ENCODE measurements at places on chromosomes 12 and 14.
A peak's percentile ranks its signal among the peaks of the same experiment; 100 is the strongest.

DNA sequence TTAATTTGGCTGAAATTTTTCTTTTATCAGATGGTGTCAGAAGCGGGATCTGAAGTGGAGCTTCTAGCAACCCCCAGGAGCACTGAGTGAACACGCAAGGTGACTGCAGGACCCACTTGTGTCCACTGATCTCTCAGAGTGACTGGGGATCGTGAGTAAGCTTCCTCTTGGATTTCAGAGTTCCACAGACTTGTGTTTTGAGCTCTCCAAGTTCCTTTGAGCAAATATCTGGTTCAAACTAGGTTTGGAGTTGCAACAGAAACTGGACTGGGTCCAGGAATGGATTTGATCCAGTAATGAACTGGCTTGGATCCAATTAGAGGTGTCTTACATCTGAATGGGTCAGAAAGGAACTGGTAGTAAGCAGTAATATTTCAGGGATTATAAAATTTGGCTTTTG is 24.7 kb upstream of the B4GALNT1 start:
- no peak for DNase-seq

GRCh38 chr14:88013750-88014349 is 8.9 kb downstream of the GPR65 start:
- peak; percentile 34 for DNase-seq

DNA sequence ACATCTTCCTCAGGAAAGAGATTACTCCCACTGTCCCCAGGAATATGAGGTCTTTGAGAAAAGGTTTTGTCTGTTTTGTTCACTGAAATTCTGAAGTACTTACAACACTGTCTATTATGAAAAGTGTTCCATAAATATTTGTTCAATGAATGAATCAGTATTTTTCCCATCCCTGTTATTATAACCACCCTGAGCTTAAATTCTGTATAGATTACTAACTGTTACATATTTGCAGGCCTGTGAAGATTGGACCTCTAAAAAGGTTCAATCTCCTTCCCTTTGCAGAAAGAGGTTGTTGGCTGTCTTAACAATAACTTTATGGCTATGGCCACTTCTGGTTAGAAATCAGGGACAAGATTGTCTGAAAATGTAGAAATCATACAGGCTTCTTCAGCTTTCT is 174.5 kb upstream of the NPAS3 start:
- DNase-seq: no peak

DNA sequence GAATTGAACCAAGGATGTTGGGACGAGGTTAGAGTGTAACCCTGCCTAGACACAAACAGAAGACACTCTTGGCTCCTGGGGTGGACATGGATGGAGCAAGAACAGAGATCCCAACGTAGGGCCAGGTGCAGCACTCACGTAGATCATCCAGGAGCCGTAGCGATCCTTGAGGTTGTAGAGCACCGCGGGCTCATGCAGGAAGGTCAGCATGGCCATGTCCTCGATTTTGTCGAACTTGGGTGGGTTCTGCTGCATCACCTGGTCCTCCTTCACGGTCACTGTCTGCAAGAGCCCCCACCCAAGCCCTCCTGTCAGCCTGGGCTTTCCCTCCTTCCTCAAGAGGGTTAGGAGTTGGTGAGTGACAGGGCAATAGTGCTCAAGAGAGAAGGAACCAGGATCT is 2.5 kb downstream of the MYH7 start:
- DNase-seq: no peak

DNA sequence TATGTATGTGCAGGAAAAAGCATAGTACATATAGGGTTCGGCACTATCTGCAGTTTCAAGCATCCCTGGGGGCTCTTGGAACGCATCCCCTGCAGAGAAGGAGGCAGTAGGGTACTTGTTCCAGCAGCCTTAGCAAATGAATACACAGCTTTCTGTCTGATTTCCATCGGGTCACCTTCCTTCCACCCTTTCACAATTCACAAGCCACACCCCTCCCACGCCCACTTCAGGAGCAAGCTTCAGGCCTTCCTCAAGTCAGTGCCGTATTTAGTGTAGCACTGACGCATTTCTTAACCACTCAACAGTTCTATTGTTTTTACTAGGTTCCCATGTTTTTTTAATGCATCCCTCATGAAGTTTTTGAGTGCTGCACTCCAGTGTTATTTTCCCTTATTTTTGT is 64.2 kb downstream of the CLMN start:
- DNase-seq: no peak

- no peak for DNase-seq
Observed at GRCh38 chr14:72443256-72443655, 450.6 kb downstream of the DPF3 start.

DNA sequence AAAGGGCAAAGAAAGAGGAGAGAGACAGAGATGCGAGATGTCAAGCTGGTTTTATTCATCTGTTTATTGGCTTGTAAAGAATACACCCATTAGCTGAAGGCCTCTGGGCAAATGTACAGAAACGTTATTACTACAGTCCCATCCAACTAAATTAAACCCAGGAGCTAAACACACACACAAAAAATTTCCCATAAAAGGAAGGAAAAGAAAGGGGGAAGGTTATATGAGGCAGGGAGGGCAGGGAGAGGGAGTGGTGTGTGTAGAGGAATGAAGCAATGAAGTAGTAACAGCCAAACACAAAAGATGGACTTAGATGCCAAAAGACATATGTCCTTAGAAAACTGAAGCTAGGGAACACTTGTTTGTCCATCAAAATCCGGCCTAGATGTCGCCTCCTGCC is 3.1 kb upstream of the MFAP5 start:
- no peak for DNase-seq

GRCh38 chr12:114866331-114866730 is 182.4 kb upstream of the TBX3 start:
- DNase-seq: no peak

DNA sequence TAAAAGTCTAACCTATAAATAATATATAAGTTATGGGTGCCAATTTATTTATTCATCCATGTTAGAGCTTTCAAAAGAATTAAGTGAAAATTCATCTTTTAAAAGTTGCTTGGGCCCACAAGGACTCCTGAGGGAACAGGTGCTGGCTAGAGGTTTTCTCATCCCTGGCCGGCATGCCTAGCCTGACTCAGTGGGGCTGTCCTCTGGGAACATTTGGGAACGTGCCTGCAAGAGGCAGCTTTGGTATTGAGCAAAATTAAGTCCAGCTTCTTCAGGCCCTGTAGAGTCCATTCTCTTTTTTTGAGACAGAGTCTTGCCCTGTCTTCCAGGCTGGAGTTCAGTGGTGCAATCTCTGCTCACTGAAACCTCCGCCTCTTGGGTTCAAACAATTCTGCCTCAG is 44.7 kb downstream of the SPTB start:
- DNase-seq: no peak

DNA sequence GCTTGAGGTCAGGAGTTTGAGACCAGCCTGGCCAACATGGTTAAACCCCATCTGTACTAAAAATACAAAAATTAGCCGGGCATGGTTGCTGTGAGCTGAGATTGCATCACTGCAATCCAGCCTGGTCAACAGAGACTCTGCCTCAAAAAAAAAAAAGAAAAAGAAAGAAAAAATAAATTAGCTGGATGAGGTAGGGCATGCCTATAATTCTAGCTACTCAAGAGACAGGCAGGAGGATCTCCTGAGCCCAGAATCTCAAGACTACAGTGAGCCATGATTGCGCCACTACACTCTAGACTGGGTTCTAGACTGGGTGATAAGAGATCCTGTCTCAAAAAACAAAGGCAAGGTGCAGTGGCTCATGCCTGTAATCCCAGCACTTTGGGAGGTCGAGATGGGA is 16.9 kb downstream of the PPP4R3A start:
- DNase-seq: no peak

DNA sequence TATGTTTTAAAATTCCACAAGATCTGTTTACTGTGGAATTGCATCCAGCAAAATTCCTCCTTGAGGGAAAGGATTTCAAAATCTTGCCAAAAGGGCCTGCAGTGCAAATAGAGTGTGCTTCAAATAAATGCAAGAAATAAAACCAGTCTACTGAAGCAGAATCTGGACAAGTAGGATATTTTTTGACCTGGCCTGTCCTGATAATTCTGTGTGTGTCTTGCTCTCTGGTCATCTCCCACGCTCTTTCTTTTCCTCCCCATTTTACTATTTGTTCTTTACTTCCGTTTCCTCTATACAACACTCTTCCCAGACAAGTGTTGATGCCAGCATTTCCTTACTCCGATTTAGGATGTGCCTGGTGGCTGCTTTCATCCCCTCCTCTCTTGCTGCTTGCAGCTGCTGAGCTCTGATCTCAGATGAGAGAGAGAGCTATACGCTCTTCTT is 115.9 kb downstream of the GPR135 start:
- DNase-seq: no peak

GRCh38 chr12:6471989-6472360 is 1.5 kb upstream of the VAMP1 start:
- DNase-seq: no peak

DNA sequence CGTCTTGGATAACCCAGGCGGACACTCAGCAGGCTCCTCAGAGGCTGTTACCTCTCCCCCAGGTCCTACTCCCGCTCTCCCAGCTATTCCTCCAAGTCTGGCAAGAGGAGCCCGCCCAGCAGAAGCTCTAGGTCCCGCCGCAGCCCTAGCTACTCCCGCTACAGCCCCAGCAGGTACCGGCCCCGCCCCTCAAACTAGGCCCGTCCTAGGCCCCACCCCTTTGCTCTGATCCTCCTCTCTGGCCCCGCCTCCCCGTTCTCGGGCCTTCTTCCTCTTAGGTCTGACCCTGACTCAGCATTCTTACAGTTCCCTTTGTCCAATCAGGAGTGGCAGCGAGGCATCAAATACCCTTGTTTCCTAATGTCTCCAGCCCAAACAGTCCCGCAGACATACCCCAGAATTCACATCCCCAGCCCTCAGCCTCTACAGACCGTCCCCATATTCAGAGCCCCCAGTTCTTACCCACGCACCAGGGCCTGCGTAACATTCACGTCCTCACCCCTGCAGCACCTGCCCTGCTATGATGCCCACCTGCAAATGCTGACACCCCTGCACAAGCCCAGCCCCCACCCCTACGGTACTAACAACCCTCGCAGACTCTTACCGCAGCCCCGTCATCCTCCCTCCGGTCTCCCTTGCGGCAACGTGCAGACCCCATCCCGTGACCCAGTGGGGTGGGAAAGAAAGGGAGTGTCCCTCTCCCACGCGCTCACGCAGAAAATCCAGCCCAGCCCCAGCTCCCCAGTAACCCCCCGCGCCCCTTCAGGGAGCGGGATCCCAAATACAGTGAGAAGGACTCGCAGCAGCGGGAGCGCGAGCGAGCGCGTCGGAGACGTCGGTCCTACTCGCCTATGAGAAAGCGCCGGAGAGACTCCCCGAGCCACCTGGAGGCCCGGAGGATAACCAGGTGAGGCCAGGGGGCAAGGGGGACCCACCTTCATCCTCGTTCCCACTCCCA is 25.0 kb upstream of the HSPB8 start:
- no peak for DNase-seq

DNA sequence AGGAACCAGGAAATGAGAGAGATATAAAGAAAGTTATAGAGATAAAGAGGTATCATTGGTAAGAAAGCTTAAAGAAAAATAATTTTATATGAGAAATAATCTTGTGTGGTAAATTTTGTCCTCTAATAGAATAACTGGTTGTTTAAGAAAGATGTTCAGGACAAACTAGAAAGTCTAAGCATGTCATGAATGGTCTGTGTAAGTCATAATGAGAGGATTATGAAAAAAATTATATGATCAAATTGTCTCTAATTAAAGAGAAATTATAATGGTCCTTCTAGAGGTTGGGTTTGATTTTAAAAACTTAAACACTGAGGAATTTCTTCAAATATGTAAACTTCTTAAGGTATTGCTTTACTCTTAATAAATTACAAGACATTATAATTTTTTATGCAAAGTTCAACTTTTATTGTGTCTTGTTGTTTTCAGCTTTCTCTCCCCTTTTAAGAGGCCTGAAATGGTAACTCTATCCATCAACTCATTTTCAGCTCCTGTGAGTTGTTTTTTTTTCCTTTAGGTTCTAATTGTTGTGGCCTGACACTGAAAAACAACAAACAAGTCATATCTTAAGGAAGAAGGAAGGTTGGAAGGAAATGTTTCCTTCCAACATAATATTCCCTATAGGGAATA is 88.2 kb upstream of the CNOT2 start:
- no peak for DNase-seq

GRCh38 chr14:68849416-68849815 is 56.5 kb upstream of the ZFP36L1 start:
- DNase-seq: no peak

- DNase-seq: no peak
Observed at GRCh38 chr12:29283969-29284700, 96.8 kb downstream of the ERGIC2 start.

- no peak for DNase-seq
Observed at GRCh38 chr12:58615047-58615446, 305.3 kb downstream of the LRIG3 start.

- peak; percentile 57 for DNase-seq
Observed at GRCh38 chr12:57479376-57480115, at the start of gene ARHGAP9. TSS of gene ARHGAP9 (minus strand) at chr12:57479866. CDS start at chr12:57479406, 460 bp downstream.

DNA sequence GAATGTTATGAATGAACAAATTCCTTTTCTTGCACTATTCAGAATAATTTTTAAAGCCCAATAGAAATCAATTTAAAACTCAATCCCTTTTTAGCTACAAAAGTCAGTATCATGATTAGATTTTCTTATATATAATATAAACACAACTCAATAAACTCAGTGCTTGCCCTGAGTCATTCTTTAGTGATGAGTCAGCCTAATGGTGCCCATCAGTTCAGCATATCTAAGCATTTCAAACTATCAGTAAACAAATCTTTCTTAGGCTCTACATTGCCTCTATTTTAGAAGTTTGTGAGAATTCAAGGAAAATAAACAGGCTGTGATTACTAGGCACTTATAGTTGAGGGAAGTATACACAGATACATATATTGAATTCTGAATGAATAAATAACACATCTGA is 179.6 kb downstream of the NELL2 start:
- no peak for DNase-seq

DNA sequence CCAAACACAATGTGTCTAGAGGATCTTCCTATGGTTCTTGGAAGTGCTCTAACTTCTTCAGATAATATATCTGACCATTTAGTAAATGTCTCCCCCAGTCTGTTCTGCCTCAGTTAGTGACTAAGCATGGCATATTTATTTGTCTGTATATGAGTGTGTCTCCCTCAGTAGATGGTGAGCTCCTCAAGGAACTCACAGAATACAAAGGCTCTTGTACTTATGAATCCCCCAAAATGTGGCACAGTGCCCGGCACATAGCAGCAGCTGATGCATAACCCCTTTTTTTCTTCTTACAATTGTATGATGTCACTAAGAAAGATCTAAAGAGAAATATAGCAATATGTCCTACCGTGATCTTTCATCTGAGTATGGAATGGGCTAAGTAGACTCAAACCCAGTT is 264.7 kb upstream of the PRICKLE1 start:
- no peak for DNase-seq

GRCh38 chr12:10624605-10625004 is 11.2 kb upstream of the MAGOHB start:
- no peak for DNase-seq

- no peak for DNase-seq
Observed at GRCh38 chr14:78566859-78567172, 396.6 kb downstream of the NRXN3 start.

DNA sequence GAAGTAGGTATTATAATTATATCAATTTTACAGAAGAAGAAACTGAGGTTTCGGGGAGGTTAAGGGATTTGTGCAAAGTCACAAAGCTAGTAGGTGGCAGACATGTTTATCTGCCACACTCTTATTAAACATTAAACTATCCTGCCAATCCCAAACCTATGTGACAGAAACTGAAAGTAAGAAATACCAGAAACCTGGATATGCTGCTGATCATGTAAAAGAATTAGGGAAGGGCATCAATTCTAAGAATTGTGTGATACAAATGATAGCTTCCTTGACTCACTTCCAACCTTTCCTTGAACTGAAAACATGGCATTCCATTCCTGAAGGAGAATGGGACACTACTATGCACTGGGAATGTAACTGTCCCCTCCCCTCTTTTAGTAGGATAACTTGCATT is 16.9 kb downstream of the TAOK3 start:
- no peak for DNase-seq
